Right lobe of liver (tissue), 6 donors: ENCODE measurements at places on chromosomes 6 and 20.
A peak's percentile ranks its signal among the peaks of the same experiment; 100 is the strongest.

- H3K4me1 ChIP-seq = no peaks in the 10 kb centered on the region
- no peak for DNase-seq
- no peaks in the 10 kb centered on the region for H3K36me3 ChIP-seq
- H3K27ac ChIP-seq = no peak overlapping the region
- H3K4me3 ChIP-seq = no peak overlapping the region
Measured at GRCh38 chr20:14197097-14197496, 140.3 kb downstream of the FLRT3 start.

DNA sequence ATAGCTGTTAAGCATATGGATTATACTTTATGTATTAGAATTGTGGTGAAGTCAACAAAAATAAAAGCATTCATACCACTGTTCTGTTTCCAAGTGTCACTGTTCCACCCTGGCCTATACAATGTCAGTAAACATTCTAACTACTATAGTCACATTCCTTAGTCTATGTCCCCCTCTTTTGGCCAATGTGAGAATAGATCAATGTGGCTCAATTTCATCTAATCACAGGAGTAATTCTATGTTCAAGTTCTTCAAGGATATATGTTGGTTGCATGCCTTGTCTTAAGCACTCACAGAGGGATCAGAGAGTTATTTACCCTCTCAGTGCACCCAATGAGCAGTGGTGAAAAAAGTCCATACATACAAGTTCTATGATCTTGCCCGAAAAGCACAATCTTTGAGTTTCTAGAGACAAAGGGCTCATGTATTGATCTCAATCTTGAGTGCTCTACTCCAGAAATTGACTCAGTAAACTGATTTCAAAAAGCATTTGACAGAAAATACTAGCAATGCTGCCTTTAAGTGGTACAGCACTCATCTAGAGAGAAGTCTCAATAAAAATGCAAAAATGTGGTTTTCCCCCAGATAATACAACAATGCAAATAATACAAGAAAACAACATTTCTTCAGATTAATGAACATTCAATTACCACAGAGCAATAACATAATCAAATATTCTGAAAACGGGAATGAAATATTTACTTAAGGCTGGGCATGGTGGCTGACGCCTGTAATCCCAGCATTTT lies 16.5 kb downstream of the SMLR1 start:
- H3K27ac ChIP-seq = no peak overlapping the region
- H3K36me3 ChIP-seq = peaks cover 14% of the 10 kb centered on the region
- H3K4me1 ChIP-seq = peaks cover 54% of the 10 kb centered on the region
- no peaks in the 10 kb centered on the region for H3K27me3 ChIP-seq
- H3K4me3 ChIP-seq = no peak overlapping the region

DNA sequence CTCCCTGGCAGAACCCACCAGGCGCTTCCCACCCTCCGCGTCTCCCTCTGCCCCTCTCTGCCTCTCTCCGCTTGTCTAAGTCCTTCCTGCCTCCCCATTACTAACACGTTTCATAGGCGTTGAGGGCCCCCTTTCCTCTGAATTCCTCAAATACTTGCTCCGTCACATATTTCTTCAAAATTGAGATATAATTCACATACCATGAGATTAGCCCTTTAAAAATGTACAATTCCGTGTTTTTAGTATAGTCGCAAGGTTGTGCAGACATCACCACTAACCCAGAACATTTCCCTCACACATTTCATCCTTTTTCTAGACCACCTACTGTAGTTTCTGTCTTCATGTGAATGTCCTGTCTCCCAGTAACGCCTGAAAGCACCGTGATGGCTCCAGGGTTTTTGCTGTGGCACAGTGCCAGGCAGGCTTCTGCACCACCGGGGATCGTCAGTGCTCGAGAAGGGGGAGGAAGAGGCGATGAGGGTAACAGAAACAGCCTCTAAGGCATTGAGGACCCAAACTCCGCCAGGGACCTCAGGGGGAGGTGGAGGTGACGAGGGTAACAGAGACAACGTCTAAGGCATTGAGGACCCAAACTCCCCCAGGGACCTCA lies 141.9 kb upstream of the SNX9 start:
- no peak overlapping the region for H3K27ac ChIP-seq
- H3K36me3 ChIP-seq = no peaks in the 10 kb centered on the region
- DNase-seq = no peak
- no peaks in the 10 kb centered on the region for H3K4me1 ChIP-seq
- no peaks in the 10 kb centered on the region for H3K27me3 ChIP-seq

- DNase-seq = no peak
- H3K4me1 ChIP-seq = no peaks in the 10 kb centered on the region
- H3K36me3 ChIP-seq = no peaks in the 10 kb centered on the region
- H3K27ac ChIP-seq = no peak overlapping the region
- H3K4me3 ChIP-seq = no peak overlapping the region
Measured at GRCh38 chr6:150026976-150027805, 1.9 kb upstream of the RAET1L start.

DNA sequence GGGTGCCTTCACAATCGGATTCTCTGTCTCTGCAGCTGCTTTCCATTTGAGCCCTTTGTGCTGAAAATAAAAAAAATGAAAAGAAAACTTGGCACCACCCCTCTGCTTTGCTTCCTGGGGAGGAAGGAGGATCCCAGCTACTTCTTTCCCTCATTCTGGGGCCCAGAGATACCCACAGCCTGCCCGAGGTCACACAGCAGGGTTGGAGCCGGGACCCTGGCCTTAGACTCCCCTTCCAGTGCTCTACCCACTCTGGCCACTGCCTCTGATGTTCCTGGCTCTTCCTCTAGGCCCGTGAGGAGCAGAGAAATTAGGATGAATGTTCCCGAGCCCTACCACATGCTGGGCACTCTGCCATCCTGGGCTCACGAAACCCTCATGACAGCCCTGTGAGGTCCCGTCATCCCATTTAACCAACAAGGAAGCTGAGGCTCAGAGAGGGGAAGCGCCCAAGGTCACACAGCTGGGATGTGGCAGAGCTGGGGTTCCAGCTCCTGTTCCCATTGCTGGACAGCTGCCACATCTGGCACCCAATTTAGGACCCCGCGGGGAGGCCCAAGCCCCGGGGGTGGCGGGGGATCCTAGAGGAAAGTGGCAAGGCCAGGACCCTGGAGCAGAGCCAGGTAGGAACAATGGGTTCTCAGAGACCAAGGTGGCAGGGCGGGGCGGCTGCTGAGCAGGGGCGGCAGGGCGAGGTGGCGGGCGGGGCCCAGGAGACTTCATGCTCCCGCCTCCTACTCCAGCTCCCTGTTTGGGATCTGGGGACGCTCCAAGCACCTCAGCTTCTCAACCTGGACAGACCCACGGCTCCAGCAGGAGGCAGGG lies 76.6 kb downstream of the CEBPB start:
- DNase-seq = no peak
- H3K36me3 ChIP-seq = no peaks in the 10 kb centered on the region
- H3K4me1 ChIP-seq = no peaks in the 10 kb centered on the region

DNA sequence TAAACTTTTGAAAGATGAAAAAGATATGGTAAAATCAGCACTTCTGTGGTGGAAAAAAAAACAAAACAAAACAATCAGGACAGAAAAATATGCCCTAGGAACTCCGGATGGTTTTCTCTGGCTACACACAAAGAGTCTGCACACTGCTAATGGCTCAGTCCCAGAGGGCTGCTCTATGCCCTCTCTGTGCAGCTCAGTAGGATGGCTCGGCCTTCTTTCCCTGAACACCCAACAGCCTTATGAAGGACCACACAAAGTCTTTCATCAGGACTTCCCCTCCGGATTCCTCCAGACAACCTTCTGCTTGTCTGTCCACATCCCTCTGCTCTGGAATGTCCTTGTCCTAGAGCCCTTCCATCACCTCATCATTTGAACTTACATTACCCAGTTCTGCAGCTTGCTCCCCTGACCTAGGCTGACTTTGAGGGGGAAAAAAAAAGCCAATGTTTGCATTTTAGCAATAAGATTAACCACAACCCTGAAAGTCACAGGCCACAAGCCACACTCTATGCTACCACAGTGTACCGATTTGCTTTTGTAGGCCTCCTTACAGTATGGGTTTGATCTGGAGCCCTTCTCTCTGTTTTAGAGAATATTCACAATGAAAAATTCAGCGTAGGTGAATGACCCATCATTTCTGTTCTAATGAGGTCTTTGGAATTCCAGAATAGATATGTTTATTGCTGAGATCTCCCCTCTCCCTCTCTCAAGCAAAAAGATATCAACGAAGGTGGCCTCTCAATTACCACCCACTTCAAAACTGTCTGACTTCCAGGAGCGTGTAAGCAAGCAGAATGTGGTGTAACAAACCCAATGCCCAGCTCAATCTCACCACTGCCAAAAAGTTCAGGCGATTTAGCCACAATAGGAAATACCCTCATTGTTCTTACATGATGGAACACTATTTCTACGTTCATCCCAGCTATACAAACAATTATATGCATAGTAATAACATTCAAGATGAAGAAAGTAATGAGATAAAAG lies 164.0 kb downstream of the GMDS start:
- no peaks in the 10 kb centered on the region for H3K36me3 ChIP-seq
- DNase-seq = no peak
- no peaks in the 10 kb centered on the region for H3K27me3 ChIP-seq
- H3K4me1 ChIP-seq = no peaks in the 10 kb centered on the region
- H3K4me3 ChIP-seq = no peak overlapping the region
- no peak overlapping the region for H3K27ac ChIP-seq

GRCh38 chr6:112149236-112149635 lies 61.8 kb downstream of the FAM229B start:
- no peaks in the 10 kb centered on the region for H3K27me3 ChIP-seq
- no peak overlapping the region for H3K4me3 ChIP-seq
- no peak overlapping the region for H3K27ac ChIP-seq
- no peaks in the 10 kb centered on the region for H3K4me1 ChIP-seq
- no peaks in the 10 kb centered on the region for H3K36me3 ChIP-seq

- no peak overlapping the region for H3K4me3 ChIP-seq
- DNase-seq = no peak
- H3K4me1 ChIP-seq = peaks cover 4% of the 10 kb centered on the region
- no peaks in the 10 kb centered on the region for H3K36me3 ChIP-seq
- no peaks in the 10 kb centered on the region for H3K27me3 ChIP-seq
Measured at GRCh38 chr6:160248538-160248937, 10.1 kb downstream of the SLC22A2 start.

GRCh38 chr6:129508477-129509145 lies 201.4 kb downstream of the ARHGAP18 start:
- no peaks in the 10 kb centered on the region for H3K36me3 ChIP-seq
- H3K27ac ChIP-seq = no peak overlapping the region
- H3K4me1 ChIP-seq = no peaks in the 10 kb centered on the region
- no peak for DNase-seq

- no peaks in the 10 kb centered on the region for H3K27me3 ChIP-seq
- H3K36me3 ChIP-seq = no peaks in the 10 kb centered on the region
- H3K4me3 ChIP-seq = no peak overlapping the region
Measured at GRCh38 chr6:101683884-101684283, 290.4 kb downstream of the GRIK2 start.

DNA sequence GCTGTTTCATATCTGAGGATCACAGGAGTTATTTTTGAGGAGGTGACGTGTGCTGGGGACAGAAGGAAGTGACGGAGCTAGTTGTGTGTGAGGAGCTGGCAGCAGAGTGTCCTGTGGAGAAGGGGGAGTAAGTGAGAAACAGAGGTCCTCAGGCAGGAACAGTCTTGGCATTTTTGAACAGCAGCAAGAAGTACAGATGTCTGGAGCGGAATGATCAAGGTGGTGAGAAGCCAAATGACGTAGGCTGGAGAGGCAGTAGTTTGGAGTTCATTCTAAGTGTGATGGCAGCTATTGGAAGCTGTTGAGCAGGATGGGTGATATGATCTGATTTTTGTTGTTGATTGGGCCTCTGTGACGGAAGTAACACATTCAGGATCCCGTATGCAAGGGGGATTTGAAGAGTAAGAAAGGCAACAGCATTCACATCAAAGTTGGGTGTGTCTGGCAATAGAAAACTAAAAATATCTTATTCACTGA lies 52.3 kb downstream of the SOBP start:
- no peaks in the 10 kb centered on the region for H3K36me3 ChIP-seq
- H3K4me1 ChIP-seq = peaks cover 23% of the 10 kb centered on the region
- no peak for DNase-seq
- no peak overlapping the region for H3K27ac ChIP-seq
- no peaks in the 10 kb centered on the region for H3K27me3 ChIP-seq

- no peak for DNase-seq
- no peaks in the 10 kb centered on the region for H3K4me1 ChIP-seq
Measured at GRCh38 chr6:4560221-4561077, 215.8 kb upstream of the CDYL start.

DNA sequence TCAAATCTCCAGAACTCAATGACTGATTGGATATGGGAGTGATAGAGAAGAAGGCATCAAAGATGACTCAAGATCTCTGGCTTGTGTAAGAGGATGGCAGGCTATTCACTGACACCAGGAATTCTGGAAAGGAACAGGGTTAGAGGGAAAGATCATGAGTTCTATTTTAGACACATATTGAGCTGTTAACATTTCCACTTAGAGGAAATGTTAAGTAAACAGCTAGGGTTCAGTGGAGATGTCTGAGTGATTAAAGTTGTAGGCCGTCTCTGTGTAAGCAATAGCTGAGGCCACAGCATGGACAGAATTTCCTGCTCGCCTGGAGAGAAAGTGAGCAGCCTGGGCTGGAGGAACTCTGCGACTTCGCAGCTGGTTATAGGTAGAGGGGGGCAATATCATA lies 21.0 kb downstream of the ZC3H12D start:
- no peak overlapping the region for H3K4me3 ChIP-seq
- no peak for DNase-seq
- H3K27ac ChIP-seq = no peak overlapping the region
- H3K4me1 ChIP-seq = no peaks in the 10 kb centered on the region

- no peaks in the 10 kb centered on the region for H3K4me1 ChIP-seq
- H3K36me3 ChIP-seq = no peaks in the 10 kb centered on the region
- DNase-seq = no peak
- H3K4me3 ChIP-seq = no peak overlapping the region
- H3K27me3 ChIP-seq = no peaks in the 10 kb centered on the region
Measured at GRCh38 chr6:145142958-145143357, 592.4 kb downstream of the EPM2A start.

GRCh38 chr6:163384510-163384909 lies 30.0 kb upstream of the QKI start:
- no peak overlapping the region for H3K27ac ChIP-seq
- DNase-seq = no peak
- no peaks in the 10 kb centered on the region for H3K36me3 ChIP-seq
- H3K27me3 ChIP-seq = no peaks in the 10 kb centered on the region

GRCh38 chr20:24842274-24842917 lies 106.7 kb upstream of the CST7 start:
- no peak overlapping the region for H3K4me3 ChIP-seq
- H3K4me1 ChIP-seq = no peaks in the 10 kb centered on the region

- DNase-seq = no peak
- H3K27ac ChIP-seq = peak overlapping the region; percentile 1
- peaks cover 29% of the 10 kb centered on the region for H3K4me1 ChIP-seq
- no peaks in the 10 kb centered on the region for H3K27me3 ChIP-seq
Measured at GRCh38 chr20:15814911-15815310, 758.3 kb downstream of the KIF16B start.

GRCh38 chr6:89290401-89291155 lies 24.5 kb downstream of the GABRR2 start:
- H3K27me3 ChIP-seq = no peaks in the 10 kb centered on the region
- H3K27ac ChIP-seq = no peak overlapping the region
- no peak overlapping the region for H3K4me3 ChIP-seq
- H3K4me1 ChIP-seq = no peaks in the 10 kb centered on the region
